ENCODE measurements at places on chromosomes 11 and 22.
A peak's percentile ranks its signal among the peaks of the same experiment; 100 is the strongest.

GRCh38 chr11:83147895-83148294 is 9.0 kb upstream of the PCF11 start:
- DNase-seq = peak; percentile 53

DNA sequence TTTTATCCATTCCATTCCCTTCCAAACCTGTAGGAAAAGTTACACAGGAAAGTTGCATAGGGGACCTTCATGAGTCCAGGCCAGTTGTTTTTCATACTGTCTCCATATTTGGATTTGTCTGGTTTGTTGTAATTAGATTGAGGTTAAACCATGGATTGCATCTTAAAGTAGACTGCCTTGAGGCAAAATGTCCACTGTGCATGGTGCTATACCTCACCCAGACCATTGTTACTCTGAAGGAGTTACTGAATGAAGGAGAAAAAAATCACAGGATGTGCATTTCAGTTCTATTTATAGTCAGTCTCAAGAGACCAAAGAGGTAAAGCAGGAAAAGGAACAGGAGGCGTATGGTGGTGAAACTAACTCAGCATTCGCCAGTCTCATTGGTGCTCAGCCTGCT is 29.6 kb upstream of the L3MBTL2 start:
- no peak for DNase-seq

DNA sequence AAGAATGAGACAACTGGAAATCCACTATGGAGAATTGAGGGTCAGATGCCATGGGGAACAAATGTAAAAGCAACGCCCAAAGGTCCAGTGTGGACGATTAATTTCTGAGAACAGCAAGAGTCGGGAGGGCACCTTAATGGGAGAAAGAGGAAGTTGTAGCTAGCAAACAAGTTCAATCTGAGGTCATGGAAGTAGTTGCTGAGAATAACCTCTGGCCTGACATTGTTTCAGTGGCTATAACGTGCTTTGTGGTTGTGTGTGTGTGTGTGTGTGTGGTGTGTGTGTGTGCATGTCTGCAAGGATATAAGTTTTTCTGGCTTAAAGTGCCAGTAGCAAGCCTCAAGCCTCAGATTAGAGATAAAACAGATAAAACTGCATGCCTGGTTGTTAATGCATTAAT is 1630.1 kb upstream of the TENM4 start:
- DNase-seq = no peak

DNA sequence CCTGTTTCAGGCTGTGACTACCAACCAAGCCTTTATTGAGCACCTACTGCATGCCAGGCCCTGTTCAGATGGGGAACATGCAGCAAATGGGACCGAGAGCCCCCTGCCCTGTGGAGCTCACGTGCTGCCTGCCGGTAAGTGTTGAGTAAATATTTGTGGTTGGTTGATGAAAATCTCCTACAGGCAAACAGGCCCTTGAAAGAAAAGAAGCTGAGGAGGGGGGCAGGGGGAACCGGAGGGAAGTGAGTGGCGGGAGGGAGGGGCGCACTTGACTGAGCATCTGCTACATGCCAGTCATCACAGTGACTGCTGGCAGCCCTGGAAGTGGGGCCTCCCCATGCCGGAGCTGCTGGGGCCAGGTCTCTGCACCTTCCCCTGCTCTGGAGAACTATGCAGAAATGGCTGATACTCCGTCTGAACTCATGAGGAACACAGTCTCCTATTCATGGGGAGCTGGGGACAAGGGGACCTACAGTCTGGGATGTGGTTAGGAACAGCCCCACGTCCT is 34.2 kb downstream of the MACROD1 start:
- DNase-seq = no peak

DNA sequence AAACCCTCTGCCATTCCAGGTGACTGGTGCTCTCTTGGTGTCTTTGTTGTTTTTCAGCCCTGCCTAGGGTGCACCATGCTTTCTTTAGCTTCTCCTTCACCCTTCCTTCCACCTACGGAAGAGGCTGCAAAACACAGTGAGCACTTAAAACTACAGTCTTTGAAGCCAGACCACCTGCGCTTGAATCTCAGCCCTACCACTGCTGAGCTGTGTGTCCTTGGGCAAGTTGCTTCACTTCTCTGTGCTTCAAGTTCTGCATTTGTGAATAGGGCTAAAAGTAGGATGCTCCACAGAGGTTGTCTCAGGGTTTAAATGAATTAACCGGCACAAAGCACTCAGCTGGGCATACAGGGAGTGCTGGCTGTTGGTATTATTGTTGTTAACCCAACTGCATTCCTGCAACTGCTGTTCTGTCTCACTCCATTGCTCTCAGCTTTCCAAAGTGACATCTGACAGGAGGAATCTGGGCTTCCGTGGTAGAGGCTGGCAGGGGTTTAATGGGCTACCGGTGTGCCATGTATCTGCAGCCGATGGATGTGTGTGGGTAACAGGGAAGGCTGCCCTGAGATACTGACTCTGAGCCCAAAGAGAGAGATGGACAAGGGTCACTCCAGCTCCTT is 139.3 kb downstream of the FBXO7 start:
- DNase-seq = no peak

GRCh38 chr11:47415949-47416472 is 7.6 kb downstream of the SLC39A13 start:
- no peak for DNase-seq

DNA sequence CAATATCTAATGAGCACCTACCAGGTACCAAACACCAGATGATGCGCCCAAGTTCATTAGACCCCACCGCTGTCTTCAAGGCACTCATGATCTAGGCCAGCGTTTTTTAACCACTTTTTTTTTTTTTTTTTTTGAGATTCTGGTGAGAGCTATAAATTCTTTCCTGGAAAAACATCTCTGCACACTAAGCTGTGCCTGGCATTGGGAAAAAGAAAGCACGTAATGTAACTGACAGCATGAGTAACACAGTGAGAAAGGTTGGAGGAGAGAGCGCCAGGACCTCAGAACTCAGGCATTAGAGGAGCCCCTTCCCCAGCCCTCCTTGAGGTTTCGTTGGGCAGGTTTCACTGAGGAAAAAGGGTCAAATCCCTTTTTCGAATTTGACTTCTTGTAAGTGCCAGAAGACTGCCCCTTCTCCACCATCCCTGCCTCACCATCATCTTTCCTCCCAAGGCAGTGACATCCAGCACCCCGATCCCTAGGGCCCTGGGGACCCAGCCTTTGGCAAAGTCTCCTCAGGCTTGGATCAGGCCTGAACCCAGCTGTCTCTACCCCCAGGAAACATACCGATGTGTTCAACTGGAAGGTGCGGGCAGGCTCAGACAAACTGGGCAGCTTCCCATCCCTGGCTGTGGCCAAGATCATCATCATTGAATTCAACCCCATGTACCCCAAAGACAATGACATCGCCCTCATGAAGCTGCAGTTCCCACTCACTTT is 26.1 kb upstream of the SMIM35 start:
- no peak for DNase-seq

DNA sequence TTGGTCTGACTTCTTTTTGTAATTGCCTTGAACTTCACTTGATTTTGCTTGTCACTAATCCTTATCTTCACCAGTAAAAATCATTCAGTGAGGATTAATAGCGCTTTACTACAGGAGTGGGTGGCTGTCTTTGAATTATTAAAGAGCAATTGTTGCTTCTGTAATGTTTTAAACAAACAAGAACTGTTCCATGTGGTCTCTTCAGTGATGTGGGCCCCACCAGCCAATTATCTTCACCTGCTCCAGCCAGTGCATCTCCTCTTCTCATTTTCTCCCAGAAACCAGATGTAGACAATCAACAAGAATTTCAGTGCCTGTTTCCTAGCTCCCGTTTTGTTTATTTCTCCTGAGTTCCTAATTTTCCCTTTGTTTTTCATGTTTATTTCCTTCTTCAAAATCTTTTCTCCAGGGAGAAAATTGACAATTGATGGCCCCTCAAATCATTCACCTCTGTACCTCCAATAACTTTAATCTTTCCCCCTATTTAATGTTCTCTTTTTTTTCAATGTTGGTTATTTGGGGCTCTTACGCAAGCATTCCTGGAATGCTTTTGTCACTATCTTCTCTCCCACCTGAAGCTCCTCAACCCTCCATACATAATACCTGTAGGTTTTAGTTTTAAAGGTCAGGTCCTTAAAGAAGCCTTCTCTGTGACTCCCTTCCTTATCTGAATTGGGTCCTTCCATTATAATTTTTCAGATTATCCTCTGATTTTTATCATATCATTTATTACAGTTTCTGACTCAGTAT is 115.1 kb downstream of the ARFGAP2 start:
- DNase-seq = no peak

- no peak for DNase-seq
Measured at GRCh38 chr22:33588860-33589259, 331.4 kb downstream of the LARGE1 start.

GRCh38 chr11:78416285-78417174 is 1.1 kb downstream of the GAB2 start:
- peak; percentile 88 for DNase-seq

DNA sequence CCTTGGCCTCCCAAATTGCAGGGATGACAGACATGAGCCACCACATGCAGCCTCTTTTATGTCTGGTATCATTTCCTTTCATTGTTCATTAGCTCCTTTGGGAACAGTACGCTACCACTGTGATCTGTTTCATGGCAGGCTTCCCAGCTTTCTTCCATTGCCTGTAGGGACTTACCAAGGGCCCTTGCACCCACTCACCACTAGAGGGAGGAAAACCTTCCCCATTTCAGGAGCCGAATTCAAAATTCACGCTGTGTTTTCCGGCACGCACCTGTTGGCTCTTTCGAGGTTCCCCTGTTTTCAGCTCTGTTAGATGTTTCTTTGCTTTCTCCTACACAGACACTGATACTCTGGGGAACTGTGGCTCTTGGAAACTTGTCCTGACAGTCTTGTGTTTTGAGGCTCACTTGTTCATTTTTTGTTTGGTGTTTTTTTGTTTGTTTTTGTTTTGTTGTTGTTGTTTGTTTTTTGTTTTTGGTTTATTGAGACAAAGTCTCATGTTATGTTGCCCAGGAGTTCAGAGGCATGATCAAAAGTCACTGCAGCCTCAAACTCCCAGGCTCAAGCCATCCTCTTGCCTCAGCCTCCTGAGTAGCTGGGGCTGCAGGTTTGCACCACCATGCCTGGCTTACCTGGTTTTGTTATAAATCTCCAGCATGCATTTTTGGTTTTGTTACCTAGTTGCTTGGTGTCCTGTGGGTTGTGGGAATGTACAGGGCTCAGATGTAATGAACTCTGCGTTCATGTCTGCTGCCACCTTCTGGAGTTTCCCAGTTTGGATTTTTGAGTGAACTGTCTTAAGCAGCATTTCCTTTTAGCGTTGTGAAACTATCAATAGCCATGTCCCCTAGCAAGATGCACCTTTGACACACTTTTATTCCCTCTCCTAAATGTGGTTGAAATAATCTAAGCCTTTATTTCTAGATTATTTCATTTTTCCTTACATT is 2.3 kb downstream of the KRTAP5-11 start:
- DNase-seq = peak; percentile 53

DNA sequence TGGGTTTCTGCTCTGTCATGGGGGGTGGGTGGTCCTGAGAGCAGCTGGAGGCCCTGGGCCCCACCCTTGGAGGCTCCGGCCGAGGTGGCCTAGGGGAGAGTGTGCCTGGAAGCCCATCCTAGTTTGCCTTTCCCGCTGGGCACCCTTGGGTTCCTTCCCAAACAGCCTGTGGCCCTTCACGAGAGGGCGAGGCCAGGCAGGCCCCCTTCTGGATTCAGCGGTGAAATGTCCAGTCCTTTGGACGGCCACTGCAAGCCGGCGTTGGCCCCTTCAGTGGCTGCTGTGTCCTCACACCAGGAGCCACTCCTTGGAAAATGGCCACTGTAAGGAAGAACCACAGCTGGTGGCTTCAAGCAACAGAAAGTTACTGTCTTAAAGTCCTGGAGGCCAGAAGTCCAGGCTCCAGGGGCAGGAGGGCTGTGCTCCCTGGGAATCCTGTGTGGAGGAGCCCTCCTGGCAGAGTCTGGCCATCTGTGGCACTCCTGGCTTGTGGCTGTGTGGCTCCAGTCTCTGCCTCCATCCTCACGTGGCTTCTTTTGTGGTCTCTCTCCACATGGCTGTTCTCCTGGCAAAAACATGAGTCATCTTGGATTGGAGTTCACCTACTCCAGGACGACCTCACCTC is 854.1 kb downstream of the TBC1D22A start:
- DNase-seq = no peak

DNA sequence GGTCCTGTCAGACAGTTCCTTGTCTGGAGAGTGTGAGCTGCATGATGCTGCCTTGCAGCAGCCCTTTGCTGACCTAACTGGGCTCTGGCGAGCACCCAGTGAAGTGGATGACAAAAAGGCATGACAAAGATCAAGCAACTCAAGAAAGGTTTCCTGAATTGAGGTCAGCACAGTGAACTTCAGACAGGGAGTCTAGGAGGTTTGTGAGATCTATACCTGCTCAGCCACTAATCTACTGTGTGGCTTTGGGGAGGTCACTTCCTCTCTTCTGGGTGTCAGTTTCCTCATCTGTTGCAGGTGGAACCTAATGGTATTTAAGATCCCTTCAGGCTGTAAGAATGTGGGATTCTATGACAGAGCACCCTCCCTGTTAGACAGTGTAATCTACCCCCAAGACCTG is 213.9 kb upstream of the NARS2 start:
- no peak for DNase-seq

GRCh38 chr22:20545681-20546521 is 38.5 kb downstream of the MED15 start:
- DNase-seq = no peak

DNA sequence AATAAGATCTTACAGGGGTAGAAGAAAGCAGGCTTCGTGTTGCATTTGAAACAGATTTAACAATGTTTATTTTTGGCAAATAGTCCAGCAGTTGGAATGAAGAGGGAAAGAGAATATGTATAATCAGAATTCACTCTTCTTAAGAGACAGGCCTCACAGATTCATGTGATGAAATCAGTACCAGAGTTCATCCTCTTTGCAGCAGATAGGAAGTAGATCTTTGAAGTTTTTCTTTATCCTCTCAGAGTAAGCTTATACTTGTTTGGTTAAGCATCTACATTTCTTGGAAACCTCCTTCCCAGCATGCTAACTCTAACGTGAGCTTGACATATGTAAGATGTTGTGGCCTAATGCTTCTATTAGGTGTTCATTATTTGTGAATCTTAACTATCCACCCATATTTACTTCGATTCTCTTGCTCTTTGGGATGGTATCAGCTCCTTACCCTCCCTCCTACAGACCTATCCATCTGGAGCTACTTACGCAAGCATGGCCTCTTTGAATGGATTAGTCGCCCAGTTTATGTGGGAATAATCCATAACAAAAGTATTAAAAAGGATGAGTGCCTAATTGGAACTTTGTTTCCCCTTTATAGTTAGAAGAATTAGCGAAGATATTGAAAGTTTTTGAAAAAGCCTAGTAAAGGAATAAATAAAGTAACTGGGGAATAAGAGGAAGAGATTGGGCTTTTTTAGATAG is 80.1 kb downstream of the PRMT3 start:
- DNase-seq = no peak

GRCh38 chr22:31346733-31347250 is 646 bp upstream of the PATZ1 start:
- no peak for DNase-seq

- DNase-seq = no peak
Measured at GRCh38 chr11:78251083-78251775, 62.5 kb downstream of the USP35 start.

- DNase-seq = no peak
Measured at GRCh38 chr22:37802310-37803194, 5.2 kb upstream of the GCAT start.
